ENCODE measurements at places on chromosomes 2 and 18.

GRCh38 chr2:151182396-151182795 lies 79.3 kb downstream of the RBM43 start:
- no peak for DNase-seq

DNA sequence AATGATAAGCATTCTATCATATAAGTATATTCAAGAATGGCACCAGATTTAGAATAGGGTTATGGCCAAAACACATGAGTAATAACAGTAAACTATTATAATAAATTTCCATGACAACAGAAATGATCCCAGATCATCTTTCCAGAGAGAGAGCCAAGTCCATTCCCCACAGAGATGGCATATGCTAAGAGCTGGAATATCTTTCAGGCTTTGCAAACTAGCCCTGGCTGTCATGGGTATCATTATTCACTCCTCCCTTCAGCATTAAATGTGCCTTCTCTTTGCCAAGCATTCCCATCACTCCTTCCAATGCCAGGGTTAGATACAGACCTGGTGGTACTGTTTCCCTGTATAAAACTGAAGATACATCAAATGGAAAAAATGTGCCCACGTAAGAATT lies 10.9 kb downstream of the FEZ2 start:
- no peak for DNase-seq

- no peak for DNase-seq
Observed at GRCh38 chr2:130338793-130339345, 3.8 kb upstream of the IMP4 start.

GRCh38 chr18:26556573-26556972 lies 8.2 kb upstream of the KCTD1 start:
- no peak for DNase-seq

- DNase-seq = no peak
Observed at GRCh38 chr2:157540102-157540501, 88.6 kb downstream of the ACVR1C start.

GRCh38 chr2:240126731-240127130 lies 9.4 kb downstream of the COPS9 start:
- DNase-seq = no peak

DNA sequence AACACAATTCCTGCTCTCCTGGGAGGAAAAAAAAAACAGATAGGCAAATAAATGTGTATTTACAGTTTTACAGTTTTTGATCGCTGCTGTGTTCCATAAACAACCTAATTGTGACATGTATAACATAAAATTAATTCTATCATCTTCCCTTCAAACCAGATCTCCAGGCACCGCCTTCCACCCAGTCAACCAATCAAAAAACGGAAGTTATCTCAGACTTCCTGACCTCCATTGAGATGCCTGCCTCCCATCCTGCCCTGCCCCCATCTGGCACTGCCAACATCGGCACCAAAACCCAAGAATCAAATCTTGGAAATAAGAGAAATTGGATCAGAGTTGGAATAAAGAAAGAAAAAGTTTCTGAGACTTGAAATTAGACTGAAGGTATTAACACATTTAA lies 3.1 kb upstream of the RIOK3 start:
- no peak for DNase-seq

- no peak for DNase-seq
Observed at GRCh38 chr2:71609958-71610357, 156.6 kb downstream of the DYSF start.

DNA sequence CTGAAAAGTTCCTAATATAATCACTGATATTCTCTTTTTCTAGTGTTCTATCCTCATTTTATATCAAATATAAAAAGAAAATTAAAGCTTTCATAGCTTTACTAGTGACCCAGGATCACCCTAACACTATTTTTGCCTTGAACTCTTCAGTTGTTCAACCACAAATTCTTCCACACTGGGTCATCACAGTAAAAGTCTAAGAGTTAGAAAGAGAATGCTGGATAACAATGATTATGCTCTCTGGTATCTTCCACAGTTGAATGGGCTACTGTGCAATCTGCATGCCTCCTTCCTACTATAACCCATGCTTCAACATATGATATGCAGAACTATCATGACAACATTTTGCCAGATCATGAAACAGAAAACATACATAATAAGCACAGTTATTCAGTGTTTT lies 32.3 kb downstream of the CHN1 start:
- DNase-seq = no peak

- no peak for DNase-seq
Observed at GRCh38 chr2:170500770-170501169, 214.4 kb upstream of the SP5 start.

DNA sequence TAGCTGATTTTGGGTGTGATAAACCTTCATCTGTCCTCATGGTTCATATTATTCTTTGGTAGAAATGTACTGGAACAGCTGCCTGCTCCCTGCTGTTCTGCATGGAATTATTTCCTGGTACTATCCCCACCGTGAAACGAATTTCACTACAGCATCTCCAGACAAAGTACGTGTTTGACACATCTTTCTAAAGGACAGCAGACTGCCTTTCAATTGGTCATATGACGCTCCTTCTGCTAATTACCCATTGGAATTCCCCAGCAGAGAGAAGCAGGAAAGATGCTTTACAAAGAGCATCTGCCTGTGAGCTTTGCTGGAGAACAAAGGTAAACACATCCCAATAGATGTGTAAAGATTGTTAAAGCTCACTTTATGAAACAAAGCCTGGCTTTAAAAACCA lies 4.4 kb upstream of the RFX8 start:
- DNase-seq = no peak

GRCh38 chr2:216031960-216032689 lies 18.8 kb upstream of the MREG start:
- no peak for DNase-seq

DNA sequence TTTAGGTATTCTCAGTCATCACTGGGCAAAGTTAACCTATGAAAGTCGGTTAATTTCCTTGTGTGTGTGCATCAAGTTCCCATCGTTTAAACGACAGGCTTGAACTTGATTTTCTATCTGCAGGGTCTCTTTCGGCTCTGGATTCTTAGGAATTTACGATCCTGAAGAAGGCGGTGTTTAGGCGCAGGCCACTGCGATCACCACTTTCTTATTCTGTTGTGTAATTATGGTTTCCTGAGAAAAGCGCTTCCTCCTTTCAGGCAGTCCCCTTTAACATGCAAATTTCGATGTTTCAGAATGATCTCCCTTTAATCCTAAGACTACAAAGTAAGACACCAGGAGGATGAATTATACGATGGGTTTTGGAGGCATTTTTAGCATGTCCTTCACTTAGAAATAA lies 27.9 kb upstream of the MBP start:
- no peak for DNase-seq

GRCh38 chr2:15638720-15639119 lies 47.1 kb downstream of the DDX1 start:
- DNase-seq = no peak

GRCh38 chr2:172436889-172437288 lies 9.5 kb downstream of the ITGA6 start:
- no peak for DNase-seq

- no peak for DNase-seq
Observed at GRCh38 chr2:72894514-72894913, 7.3 kb downstream of the SPR start.

DNA sequence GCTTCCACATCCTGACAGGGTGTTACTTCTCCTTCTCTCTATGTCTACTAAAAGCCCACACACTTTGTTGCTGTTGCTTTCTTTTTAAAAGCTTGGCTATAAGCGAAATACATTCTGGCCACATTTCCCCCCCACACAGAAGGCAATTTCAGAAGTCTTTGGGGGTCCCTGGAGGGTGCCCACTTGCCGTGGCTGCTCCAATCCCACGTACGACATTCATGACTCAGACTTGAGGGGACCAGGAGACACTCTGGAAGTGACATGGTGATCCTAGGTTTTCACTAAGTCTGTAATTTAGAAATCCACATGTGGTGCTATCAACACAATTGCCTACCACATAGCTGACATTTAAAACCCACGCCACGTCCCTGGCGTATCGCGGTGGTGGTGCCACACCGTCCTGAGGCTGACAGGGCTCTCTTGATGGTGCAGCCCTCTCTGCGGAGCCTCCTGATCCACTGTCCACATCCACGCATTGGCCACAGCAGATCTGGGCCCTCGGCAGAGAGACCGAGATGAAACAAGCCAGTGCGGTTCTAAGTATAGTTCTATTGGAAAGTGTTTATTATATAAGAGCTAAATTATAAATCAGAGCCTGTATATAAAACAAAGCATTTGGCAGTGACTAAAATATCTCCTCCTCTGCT lies 42.4 kb downstream of the CYP27C1 start:
- DNase-seq = no peak

- no peak for DNase-seq
Observed at GRCh38 chr2:74845217-74845751, 11.4 kb downstream of the HK2 start.

- no peak for DNase-seq
Observed at GRCh38 chr2:240238786-240239185, 98.3 kb upstream of the OTOS start.

- DNase-seq = no peak
Observed at GRCh38 chr2:2503864-2504418, 172.9 kb upstream of the MYT1L start.

- no peak for DNase-seq
Observed at GRCh38 chr2:133135035-133135654, 433.1 kb downstream of the NCKAP5 start.

GRCh38 chr2:98744595-98744994 lies 13.7 kb upstream of the MGAT4A start:
- DNase-seq = no peak

GRCh38 chr2:224287531-224287930 lies 114.4 kb downstream of the FAM124B start:
- no peak for DNase-seq

DNA sequence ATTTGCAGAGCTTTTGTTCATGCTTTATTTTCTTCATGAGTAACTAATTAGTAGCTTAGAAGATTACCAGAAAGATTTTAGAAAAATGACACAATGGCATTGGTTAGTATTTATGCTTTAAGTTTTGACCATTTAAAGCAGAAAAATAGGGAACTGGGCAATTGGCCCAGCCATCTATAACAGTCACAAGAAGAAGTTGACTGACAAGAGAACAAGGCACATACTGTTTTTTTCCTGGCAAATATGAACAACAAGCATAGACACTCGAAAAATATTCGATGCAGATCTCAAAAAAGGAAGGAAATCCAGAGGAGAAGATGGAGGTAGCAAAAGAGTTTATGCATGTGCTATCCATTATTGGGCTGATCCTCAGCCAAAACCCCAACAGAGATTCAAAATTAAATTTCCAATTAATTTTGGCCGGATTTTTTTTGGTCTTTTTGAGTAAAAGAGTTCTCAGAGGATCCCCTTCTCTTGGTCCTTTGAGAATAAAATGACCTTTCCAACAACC lies 200.8 kb upstream of the SLC35G4 start:
- no peak for DNase-seq

DNA sequence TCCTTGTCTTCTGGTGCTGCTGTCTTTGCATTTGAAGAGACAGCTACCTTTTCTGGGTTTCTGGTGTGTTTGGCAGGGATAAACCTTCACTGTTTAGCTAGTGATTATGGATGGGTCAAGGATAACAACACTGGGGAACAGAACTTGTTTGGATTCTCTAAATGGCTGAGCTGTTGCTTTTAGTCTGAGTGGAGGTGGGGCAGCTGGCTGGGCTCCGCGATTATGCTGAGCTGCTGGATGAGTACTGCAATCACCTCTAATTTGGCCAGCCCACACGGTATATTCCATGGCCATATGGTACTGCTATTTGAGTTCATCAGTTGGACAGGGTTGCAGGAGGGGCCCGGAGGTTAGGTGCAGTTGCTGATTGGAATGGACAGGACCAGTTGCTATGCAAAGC lies 361.6 kb upstream of the TFPI start:
- no peak for DNase-seq

GRCh38 chr18:23238651-23239349 lies 103.5 kb downstream of the CABLES1 start:
- DNase-seq = no peak

GRCh38 chr2:204321910-204322751 lies 223.1 kb upstream of the PARD3B start:
- no peak for DNase-seq

DNA sequence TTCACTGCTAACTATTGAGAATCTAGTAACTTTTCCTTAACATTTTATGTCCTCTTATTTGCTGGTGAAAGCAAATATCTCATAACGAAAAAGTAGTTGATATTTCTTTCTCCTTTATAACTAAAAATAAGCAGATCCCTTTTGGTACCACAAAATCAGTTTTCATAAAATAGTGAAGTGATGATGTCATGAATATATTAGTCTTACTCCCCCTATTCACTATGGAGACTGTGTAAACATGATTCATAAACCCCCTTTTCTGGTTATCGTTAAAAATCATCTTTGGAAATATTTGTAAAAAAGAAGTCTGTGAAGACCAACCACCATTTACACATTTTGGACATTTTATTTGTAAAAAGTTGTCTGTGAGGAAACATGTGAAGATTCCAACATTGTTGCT lies 734.9 kb downstream of the NUP35 start:
- DNase-seq = no peak

GRCh38 chr18:65093346-65093745 lies 657.5 kb upstream of the CDH7 start:
- DNase-seq = no peak

DNA sequence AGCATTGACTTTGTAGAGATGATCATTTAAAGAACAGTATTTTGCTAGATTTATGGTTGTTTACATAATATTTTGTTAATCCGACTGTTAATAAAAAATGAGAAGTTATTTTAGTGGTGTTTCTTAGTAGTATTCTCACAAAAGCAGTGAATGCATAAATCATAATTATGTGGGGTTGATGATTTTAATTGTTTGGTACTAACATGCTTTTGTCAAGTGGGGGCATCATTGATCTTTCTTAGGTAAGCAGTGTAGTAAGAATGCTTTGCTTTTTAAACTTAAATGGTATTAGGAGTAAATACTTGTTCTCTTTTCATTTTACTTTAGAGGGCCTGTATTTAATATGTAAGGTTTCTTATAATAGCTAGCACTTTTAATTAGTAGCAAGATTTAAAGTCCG lies 109.2 kb upstream of the OTX1 start:
- DNase-seq = no peak

Measured in stimulated activated CD4-positive, alpha-beta T cell treated with anti-CD3 and anti-CD28 coated beads, Interleukin-15, amount 100 ng/mL, for 1 hour (primary cell).